ENCODE measurements at places on chromosomes 6 and 20. TPM values are rescaled to one million over a fixed set of nuclear protein-coding genes. Genes with fewer than 3 reads are reported as not detected.
A peak's percentile ranks its signal among the peaks of the same experiment; 100 is the strongest.

- no peak for DNase-seq
Observed at GRCh38 chr6:142325111-142325510, 23.3 kb downstream of the ADGRG6 start.

- no peak for DNase-seq
Observed at GRCh38 chr20:49890471-49891361, 24.6 kb downstream of the SPATA2 start.

- DNase-seq = peak; percentile 52
Observed at GRCh38 chr20:51128198-51128597, 105.3 kb upstream of the KCNG1 start.

DNA sequence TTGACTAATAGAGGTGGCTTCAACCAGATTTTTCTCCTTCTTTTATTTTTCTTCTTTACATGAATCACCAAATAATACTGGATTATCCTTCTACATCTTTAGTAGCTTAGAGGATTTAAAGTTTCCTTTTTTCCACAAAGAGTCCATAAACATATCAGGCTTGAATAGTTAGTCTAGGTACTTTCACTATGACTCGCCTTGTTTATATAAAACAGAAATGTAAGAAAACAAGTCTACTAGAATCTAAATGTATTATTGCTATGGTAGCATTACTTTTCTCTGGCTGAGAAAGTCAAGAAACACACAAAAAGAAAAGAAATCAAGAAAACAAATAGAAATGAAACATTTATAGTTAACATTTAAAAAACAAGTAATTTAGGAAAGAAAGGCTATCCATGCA, 215.2 kb downstream of the PTPRK start:
- no peak for DNase-seq

DNA sequence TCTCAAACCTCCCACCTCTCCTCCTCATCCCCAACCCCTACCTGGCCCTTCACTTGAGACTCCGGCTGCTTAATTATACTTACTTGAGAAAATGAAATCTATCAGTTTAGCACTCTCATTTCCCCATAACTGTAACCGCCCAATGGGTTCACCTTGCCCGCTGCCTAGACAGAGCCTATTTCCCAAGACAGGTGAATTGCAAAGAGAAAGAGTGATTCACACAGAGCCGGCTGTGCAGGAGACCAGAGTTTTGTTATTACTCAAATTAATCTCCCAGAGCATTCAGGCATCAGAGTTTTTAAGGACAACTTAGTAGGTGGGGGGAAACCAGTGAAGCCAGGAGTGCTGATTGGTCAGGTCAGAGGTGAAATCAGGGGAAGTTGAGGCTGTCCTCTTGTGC, 301.4 kb upstream of the CDYL start:
- peak; percentile 7 for DNase-seq

DNA sequence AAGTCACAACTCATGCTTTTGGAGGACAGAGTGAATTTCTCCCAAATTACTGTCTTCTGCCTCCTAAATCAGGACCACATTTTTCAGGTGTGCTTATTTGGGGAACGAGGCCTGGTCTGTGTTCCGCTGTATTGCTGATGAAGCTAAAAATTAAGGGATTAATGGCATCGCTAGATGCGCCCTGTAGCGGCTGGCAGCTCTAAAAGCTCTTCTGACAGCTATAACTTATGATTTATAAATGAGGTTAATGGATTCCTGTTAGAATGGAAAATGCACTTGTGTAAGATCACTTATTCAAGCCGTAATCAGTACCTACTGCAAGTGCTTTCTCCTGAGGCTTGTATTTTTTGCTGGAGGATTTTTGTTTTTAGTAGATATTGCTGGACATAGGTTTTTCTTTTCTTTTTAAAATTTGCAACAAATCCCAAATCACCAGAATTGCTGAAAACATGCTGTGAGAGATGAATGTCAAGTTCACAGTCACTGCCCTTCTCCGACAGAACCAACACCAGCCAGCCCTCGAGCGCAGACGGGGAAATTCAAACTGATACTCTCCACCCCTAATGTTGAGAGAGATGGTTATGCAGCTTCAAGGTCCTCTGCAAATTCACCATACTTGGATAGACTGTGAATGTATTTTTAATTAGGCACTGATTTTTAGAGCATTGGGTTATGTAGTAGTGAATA, 49.1 kb downstream of the AKAP12 start:
- DNase-seq = peak; percentile 8

DNA sequence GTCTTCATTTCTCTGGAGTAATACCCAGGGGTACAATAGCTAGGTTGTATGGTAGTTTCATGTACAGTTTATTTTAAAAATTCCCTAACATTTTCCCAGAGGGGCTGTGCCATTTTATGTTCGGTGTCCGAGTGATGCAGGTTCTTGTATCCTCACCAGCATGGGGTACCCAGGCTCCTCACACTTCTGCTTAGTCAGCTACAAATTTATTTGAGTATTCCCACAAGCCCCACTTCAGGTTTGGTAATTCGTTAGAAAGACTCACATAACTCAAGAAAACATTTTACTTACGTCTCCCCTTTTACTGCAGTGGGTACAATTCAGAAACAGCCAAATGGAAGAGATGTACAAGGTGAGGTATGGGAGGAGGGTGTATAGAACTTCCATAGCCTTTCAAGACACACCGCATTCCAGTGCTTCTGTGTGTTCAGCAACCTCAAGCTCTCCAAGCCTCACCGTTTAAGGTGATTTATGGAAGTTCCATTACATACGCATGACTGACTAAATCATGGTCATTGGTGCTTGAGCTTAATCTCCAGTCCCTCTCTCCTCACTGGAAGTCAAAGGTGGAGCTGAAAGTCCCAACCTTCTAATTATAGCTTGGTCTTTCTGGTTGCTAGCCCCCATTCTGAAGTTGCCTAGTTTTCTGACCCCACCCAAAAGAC, 18.1 kb downstream of the RIPK1 start:
- DNase-seq = no peak

DNA sequence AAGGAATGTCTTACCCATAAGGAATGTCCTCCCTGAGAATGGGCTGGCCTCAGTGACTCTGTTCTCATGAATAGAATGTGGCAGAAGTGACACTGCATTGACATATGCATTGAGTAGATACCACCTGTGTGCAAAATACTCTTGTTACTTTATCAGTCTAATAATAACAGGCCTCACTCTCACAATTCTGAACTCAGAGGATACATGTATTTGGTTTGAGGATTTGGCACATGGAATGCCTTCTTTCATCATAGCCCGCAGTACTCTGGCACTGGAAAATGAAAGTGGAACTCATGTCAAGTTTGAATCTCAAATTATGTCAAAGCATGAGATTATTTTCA, 52.9 kb upstream of the PLCB4 start:
- no peak for DNase-seq

DNA sequence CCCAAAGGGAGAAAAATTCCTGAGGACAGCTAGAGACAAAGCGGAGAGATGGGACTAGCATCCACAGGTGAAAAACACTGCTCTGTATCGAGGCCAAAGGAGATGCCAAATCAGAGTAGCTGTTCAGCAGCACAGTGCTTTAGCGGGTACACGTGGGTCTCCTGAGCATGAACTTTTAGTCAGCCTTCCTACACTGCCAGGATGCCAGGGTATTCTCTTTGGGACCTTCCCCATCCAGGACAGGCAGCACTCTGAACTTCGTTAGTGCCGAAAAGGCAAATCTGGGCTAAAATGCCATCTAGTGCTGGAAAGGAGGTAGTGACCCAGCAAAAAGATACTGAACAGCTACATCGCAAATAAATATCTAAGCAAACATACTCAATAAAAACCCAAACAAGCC, 64.9 kb downstream of the C6orf58 start:
- DNase-seq = peak; percentile 8

DNA sequence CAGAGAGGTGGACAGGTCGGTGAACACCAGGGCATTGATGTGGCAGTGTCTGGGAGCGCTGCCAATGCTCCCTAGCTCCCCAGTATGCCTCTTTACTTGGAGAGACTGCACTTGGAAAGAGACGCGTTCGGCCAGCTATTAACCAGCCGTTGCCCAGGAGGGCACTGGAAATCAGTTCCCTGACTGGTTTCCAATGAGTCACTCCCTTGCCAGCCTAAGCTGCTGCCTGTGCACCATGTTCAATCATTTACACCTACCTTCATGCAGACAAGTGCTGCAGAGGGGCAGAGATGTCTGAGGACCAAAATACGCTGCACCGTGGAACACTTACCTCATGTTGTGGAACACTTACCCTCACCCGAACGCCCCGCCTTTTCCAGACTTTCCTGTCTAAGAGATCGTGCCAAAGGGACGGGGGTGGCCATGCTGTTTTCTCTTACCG, 151.6 kb downstream of the SOBP start:
- DNase-seq = no peak

- no peak for DNase-seq
Observed at GRCh38 chr6:100176951-100177710, 183.1 kb upstream of the MCHR2 start.

GRCh38 chr6:37177935-37178517, 8.1 kb downstream of the PIM1 start:
- no peak for DNase-seq

Gene OOEP
- total RNA-seq = not detected

Gene CNBD2
- 5.3 TPM for total RNA-seq

Data from activated naive CD4-positive, alpha-beta T cell treated with anti-CD3 and anti-CD28 coated beads for 36 hours (primary cell).